Memory B cell (primary cell): ENCODE measurements at places on chromosomes 5 and 9.
A peak's percentile ranks its signal among the peaks of the same experiment; 100 is the strongest.

DNA sequence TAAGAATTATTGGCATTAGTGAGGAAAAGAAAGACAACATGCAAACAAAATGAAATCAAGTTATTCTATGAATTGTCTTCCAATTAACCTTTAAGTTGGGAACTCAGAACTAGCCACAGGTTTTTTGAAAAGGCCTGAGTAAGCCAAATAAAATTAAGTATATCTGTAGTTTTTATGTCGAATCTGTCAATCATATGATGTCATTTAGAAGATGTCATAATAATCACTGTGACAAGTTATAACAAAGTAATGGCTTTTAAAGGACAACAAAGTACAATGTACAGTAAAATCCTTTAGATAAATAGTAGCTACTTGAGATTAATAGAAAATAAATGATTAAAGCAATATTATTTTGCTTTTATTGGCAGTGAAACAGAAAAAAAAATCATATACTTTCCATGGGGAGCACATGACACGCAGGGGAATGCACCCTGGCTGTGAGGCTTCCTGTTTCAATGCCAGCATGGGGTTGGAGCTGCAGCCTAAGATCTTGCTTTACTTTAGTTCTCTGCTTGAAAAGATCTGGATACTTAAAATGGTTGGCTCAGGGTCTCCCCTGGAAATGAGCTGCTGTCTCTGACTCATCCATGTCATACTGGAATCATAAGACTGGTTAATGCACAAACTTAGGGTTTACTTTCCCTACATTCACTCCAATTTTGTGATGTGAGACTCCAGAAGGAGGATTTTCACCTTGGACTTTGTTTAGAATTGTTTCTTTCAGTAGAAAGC, 284.3 kb downstream of the TAF11L14 start:
- H3K27ac ChIP-seq = no peak overlapping the region
- H3K4me1 ChIP-seq = peaks cover 3% of the 10 kb centered on the region
- no peak overlapping the region for H3K4me3 ChIP-seq
- H3K27me3 ChIP-seq = peaks cover 7% of the 10 kb centered on the region

DNA sequence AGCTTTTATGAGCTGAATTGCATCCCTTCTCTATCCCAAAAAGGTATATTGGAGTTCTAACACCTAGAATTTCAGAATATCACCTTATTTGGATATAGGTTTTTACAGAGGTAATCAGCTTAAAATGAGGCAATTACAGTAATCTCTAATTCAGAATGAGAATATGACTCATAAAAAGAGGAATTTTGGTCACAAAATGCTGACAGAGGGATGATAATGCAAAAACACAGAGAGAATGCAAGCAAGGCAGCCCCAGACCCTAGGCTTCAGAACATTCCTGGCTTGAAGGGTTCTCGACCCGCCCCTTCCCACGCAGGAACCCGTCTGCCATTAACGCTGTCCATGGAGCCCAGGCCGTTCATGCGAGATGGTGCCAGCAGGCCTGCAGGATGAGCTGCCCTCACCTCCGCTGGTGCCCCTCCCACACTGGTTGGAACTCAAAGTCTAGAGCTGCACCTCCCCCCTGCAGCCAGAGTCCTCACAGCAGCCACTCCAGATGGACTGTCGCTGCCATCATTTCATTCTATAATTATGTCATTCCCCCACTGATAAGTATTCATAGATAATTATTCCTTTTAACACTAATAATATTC, 1173.4 kb upstream of the ACO1 start:
- no peak for DNase-seq
- no peak overlapping the region for H3K27ac ChIP-seq
- H3K36me3 ChIP-seq = no peaks in the 10 kb centered on the region
- no peaks in the 10 kb centered on the region for H3K27me3 ChIP-seq

DNA sequence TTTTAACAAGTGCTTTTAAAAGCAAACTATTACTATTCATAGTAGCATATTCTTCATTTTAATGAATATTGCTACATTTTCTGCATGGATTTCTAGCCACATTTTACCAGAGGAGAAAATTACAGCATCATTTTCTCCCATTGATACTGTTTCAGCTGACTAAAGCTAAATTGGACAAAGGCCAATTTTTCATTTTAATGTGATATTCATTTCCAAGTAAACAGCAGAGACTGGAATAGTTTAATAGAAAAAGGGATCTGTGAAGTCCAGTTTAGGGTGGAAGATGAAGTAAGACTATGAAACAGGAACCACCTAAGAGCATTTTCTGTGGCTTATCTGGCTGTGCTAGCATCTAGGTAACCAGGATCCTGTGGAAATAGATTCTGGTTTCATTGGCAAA, 128.1 kb downstream of the GIN1 start:
- no peaks in the 10 kb centered on the region for H3K4me1 ChIP-seq
- H3K4me3 ChIP-seq = no peak overlapping the region
- no peak overlapping the region for H3K27ac ChIP-seq
- no peaks in the 10 kb centered on the region for H3K36me3 ChIP-seq
- H3K27me3 ChIP-seq = no peaks in the 10 kb centered on the region

- H3K4me1 ChIP-seq = no peaks in the 10 kb centered on the region
- no peak for DNase-seq
- H3K4me3 ChIP-seq = no peak overlapping the region
- H3K36me3 ChIP-seq = peaks cover 16% of the 10 kb centered on the region
- H3K27me3 ChIP-seq = no peaks in the 10 kb centered on the region
Measured at GRCh38 chr5:10673017-10673389, 88.0 kb downstream of the DAP start.

DNA sequence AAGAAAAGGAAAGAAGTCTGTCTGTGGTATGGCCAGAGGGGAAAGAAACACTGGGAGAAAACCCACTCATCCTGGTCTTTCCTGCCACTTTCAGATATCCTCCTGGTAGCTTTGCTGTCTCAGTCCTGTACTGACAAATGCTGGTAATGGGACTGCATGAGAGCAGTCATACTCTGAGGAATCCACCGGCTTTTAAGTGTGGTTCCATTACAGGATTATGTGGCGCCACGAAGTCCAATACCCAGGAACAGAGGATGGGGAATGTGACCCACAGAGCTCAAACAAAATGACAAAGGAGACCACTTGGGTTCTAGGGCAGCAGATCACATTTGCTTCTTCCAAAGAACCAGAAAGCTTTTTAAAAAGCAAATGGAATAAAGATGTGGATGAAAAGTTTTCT, 26.3 kb upstream of the FBP1 start:
- H3K27me3 ChIP-seq = peaks cover 14% of the 10 kb centered on the region
- no peak overlapping the region for H3K27ac ChIP-seq
- peaks cover 5% of the 10 kb centered on the region for H3K4me1 ChIP-seq

GRCh38 chr5:7473668-7474215, 77.8 kb downstream of the ADCY2 start:
- no peaks in the 10 kb centered on the region for H3K27me3 ChIP-seq
- H3K4me3 ChIP-seq = no peak overlapping the region
- H3K36me3 ChIP-seq = no peaks in the 10 kb centered on the region
- H3K4me1 ChIP-seq = no peaks in the 10 kb centered on the region

DNA sequence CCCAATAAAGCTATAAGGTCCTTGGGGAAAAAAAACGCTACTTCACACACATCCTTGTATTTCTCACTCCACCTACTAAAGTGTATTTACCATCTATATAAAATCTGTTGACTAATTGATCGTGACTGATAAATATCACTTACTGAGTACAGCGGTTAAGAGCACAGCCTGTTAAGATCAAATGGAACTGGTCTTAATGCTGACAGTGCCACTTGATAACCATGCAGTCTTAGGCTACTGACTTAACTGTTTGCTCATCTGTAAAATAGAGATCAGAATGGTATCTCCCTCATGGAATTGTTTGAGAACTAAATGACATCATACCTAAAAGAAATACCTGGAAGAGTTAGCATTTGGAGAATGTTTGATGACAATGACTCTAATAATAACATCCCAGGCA, 67.5 kb downstream of the ZFAND5 start:
- no peaks in the 10 kb centered on the region for H3K36me3 ChIP-seq
- H3K4me1 ChIP-seq = peaks cover 20% of the 10 kb centered on the region
- no peak overlapping the region for H3K4me3 ChIP-seq
- no peak for DNase-seq

DNA sequence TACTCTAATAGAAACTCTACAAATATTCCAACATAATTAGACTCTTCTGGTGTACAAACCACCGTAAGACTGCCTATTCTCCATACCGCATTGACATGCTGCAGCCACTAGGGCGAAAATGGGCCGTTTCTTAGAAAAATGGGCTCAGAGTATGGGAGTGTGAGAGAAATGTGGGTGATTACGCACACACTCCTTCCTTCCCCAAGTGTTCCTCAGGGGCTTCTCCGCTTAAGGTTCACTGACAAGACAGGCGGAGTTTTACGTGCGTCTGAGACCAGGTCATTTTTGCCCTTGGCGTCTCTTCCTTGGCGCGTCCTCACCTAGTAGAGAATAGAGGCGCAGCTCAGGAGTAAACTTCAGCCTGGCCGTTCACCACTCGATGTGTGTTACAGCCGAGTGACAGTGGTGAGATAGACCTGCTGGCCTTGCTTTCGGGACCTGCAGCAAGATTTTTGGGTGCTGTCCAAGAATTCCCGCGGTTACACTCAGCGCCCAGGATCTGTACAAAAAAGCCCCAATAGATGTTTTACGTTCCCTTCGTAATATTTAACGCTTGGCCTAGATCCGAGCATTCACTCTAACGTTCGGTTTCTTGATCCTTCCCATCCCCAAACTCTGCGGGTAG, 1.8 kb upstream of the NTRK2 start:
- H3K27ac ChIP-seq = no peak overlapping the region
- peaks cover 7% of the 10 kb centered on the region for H3K4me1 ChIP-seq
- no peak for DNase-seq
- H3K36me3 ChIP-seq = no peaks in the 10 kb centered on the region
- peaks cover 23% of the 10 kb centered on the region for H3K27me3 ChIP-seq

DNA sequence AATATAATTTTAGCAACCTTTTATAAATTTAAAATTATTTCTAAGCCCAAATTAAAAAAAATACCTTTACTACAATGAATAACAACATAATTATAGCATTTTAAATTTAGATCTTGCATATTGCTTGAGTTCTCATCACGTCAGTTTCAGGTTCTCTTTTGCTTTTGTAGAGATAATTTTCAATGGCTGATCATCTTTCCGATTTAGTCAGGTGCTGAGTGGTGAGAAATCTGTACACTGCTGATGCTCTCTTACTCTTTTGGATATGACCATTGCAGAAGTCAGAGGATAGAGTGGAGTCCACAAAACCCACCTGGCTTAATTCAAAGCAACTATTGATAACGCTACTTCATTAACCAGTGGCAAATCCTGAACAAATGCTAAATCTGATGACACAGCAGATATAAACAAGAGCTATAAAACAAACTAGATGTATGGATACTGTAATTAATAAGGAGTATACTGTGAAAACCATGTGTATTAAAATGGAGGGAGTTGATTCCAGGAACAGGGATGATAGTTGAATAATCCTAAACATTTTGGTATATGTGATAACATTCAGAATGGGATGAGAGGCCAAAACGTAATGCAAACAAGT, 394.8 kb downstream of the CSNK1G3 start:
- peak overlapping the region; percentile 18 for H3K27ac ChIP-seq
- no peaks in the 10 kb centered on the region for H3K36me3 ChIP-seq
- H3K4me3 ChIP-seq = peak overlapping the region; percentile 51
- H3K27me3 ChIP-seq = no peaks in the 10 kb centered on the region
- no peak for DNase-seq
- peaks cover 9% of the 10 kb centered on the region for H3K4me1 ChIP-seq

DNA sequence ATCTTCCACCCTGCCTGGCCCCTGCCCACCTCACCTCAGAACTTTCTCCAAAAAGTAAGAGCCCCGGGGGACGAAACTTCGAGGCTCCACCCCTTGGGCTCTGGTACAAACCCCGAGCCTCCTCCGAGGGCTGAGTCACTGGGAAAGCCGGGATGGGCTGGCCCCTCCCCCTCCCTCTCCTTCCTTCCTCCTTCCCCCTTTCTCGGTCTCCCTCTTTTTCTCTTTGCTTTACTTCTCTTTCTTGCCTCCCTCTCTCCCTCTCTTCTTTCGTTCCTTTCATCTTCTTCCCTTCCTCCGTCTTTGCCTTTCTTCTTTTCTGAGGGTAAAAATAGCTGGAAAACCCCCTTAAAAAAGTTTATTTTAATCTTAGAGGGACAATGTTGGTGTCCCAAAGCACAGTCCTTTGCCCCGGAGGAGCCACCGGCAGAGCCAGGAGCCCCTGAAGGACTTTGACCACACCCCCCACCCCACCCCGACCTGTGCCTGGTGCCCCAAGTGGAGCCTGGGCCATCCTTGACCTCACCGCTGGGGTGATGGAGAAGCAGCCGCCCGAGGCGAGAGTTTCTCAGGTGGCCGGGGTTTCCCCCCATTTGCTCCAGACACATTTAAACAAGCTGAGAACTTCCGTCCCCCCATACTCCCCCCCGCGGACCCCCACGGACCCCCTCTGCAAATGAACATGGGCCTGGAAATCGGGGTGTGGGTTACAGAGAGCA, 5.7 kb upstream of the NOTCH1 start:
- no peaks in the 10 kb centered on the region for H3K27me3 ChIP-seq
- H3K36me3 ChIP-seq = no peaks in the 10 kb centered on the region
- H3K4me1 ChIP-seq = peaks cover 13% of the 10 kb centered on the region
- no peak for DNase-seq

DNA sequence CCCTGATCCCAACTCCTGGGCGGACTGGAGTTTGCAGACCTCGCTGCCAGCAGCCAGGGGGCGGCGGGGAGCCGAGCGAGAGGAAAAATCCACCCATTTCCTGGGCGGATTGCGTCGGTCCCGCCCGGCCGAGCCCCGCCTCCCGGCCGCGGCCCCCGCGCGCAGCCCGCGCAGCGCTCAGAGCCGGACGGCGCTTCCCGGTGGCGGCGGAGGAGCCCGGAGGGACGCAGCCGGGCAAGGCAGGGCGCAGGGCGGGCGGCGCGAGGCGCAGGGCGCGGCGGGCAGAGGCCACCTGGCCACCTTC, at the start of gene OLFM1:
OLFM1 (plus strand) TSS at position 180 of the 304 bp plus-strand sequence. CDS start 322 bp downstream, outside the sequence.
- H3K36me3 ChIP-seq = no peaks in the 10 kb centered on the region
- no peak within 1 kb of the TSS for H3K4me3 ChIP-seq
- H3K27me3 ChIP-seq = peaks cover 20% of the 10 kb centered on the region

DNA sequence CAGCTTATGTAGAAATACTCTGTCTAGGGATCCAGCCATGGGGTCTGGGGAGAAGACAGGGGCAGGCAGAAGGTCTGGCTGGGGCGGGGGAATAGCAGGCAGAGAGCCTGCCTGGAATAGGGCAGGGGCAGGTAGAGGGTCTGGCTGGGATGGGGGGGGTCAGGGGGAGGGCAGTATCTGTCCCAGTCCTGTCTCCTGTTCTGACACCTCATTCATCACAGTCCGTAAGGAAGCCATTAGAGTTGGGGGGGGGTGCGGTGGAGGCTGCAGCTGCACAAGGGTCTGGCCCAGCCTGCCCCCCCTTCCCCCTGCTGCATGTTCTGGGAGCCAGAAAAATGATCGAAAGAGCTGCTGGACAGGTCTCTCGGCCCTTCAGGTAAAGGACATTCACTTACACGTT, 32.6 kb downstream of the CNTFR start:
- H3K36me3 ChIP-seq = no peaks in the 10 kb centered on the region
- H3K4me3 ChIP-seq = no peak overlapping the region
- H3K27me3 ChIP-seq = peaks cover 32% of the 10 kb centered on the region
- H3K27ac ChIP-seq = no peak overlapping the region
- no peaks in the 10 kb centered on the region for H3K4me1 ChIP-seq

GRCh38 chr9:75001719-75002421, 26.2 kb downstream of the CARNMT1 start:
- H3K4me3 ChIP-seq = no peak overlapping the region
- H3K27me3 ChIP-seq = no peaks in the 10 kb centered on the region
- peak; percentile 64 for DNase-seq
- H3K4me1 ChIP-seq = peaks cover 3% of the 10 kb centered on the region

GRCh38 chr9:69919461-69920061, 98.9 kb downstream of the CFAP95 start:
- no peak overlapping the region for H3K4me3 ChIP-seq
- no peaks in the 10 kb centered on the region for H3K36me3 ChIP-seq
- H3K4me1 ChIP-seq = no peaks in the 10 kb centered on the region
- H3K27me3 ChIP-seq = peaks cover 2% of the 10 kb centered on the region
